ENCODE measurements at places on chromosomes 1 and 21. TPM values are rescaled to one million over a fixed set of nuclear protein-coding genes. Genes with fewer than 3 reads are reported as not detected.

The ADCY10 gene
- 0.22 TPM for total RNA-seq

The PIK3R3 gene
- 32.7 TPM for total RNA-seq

The ACTA1 gene
- total RNA-seq, result 7,565 TPM

The PAQR7 gene
- 1.9 TPM for total RNA-seq

The MROH9 gene
- total RNA-seq, result not detected

The NUP210L gene
- 0.30 TPM for total RNA-seq

The PGLYRP3 gene
- total RNA-seq, result not detected

The CLIC6 gene
- 11.2 TPM for total RNA-seq

The ZBTB8A gene
- 3.4 TPM for total RNA-seq

The DESI2 gene
- total RNA-seq, result 22.3 TPM

The TMPRSS15 gene
- not detected for total RNA-seq

The KCNK1 gene
- total RNA-seq, result 25.2 TPM

The PDE9A gene
- total RNA-seq, result 3.2 TPM

The CFAP141 gene
- not detected for total RNA-seq

The LINGO4 gene
- 0.77 TPM for total RNA-seq

The DIRAS3 gene
- total RNA-seq, result 32.6 TPM

The RUNX3 gene
- 0.52 TPM for total RNA-seq

The C1orf116 gene
- 0.74 TPM for total RNA-seq

The SDF4 gene
- 114 TPM for total RNA-seq

The TINAGL1 gene
- total RNA-seq, result 223 TPM

The CA6 gene
- not detected for total RNA-seq

The SPRR2G gene
- total RNA-seq, result not detected

The IL20 gene
- total RNA-seq, result not detected

All from left ventricle myocardium inferior (tissue), 1 donor.